ENCODE measurements at places on chromosomes 6 and 20.
A peak's percentile ranks its signal among the peaks of the same experiment; 100 is the strongest.

DNA sequence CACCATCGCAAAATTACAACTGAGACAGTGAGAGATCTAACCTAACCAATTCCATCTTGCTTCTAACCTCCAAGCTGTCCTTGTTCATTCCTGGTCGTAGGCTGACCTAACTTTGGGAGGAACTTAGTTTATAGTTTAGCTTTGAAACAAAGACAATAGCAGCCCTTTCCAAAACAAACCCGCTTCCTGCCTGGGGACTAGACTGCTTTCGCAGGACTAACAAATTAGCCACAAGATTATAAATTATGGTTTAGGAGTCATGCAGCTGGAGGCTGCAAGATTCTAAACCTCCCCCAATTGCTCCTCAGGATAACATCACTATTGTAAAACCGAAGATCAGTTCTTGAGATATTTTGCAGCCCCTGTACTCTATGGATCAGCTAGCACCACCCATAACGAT, 63.2 kb downstream of the TRIM27 start:
- DNase-seq, result no peak

GRCh38 chr6:157217198-157217893, 106.0 kb downstream of the TMEM242 start:
- DNase-seq, result no peak

DNA sequence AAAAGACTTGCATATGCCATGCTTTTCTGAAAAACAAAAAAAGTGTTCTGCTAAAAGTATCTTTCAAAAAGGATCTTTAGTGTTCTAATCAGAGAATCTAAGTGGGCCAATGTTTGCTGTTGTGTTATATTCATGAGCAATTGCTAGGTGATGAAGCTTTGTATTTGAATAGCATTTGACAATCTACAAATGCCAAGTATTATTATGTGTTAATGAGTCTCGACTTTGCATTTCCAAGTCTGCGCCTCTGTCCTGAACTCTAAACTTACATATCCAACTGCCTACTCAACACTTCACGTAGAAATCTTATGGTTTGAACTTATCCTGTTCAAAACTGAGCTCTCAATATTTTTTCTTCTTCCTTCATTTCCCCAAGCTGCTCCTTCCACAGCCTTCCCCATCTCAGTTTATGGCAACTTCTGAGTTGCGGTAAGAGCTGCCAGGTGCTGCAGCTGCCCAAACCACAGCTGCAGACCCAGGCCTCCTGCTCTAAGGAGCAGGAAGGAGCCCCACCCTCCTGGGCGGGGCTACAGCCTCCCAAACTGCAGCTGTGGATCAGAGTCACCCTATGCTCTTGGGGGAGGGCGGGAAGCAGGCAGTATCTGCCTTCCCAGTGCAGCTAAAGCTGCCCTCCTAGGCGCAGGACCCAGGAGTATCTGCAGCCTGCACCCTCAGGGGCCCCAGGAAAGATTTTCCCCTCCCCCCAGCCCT, 16.7 kb upstream of the MAK start:
- no peak for DNase-seq

DNA sequence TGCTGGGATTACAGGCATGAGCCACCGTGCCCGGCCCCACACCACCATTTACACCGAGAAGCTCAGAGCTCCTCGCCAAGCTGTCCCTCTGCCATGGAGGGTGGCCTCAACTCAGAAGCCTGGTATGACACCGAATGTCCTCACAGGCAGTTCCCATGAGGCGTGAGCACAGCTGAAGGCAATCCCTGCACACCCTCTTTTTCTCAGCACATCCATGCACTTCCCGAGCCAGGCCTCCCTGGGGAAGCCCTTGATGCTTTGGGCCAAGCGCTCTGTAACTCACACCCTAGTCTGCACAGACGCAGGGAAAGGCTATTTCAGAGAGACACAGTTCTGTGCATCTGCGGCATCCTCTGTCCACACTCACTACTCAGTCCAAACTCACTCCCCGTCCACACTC, 18.4 kb downstream of the THBS2 start:
- no peak for DNase-seq

DNA sequence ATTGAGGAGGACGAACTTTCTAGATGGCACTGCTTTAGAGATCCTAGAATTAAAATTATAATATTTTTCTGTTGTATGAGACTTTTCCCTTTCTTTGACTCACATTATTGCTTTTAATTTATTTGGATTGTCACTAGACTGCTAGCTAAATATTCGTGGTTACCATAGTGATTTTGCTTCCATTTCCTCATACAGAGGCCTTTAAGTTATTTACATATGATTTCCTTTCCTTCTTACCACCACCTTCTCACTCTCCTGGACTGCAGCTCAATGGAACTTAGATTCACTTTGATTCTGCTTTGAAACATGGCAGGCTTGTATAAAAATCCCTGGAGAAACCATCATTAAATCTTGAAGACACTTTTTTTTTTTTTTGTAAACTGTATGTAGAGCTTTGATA, 222.9 kb downstream of the LAMA2 start:
- DNase-seq, result peak; percentile 17

DNA sequence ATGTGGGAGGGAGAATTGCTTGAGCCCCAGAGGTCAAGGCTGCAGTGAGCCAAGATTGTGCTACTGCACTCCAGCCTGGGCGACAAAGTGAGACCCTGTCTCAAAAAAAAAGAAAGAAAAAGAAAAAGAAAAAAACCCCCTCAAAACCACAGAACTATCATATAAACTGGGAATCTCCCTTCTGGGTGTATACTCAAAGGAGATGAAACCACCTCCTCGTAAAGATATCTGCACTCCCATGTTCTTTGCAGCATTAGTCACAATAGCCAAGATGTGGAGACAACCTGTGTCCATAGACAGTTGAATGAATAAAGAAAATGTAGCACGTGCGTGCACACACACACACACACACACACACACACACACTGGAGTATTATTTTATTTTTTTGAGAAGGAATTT, 8.5 kb upstream of the AFG1L start:
- DNase-seq, result no peak

DNA sequence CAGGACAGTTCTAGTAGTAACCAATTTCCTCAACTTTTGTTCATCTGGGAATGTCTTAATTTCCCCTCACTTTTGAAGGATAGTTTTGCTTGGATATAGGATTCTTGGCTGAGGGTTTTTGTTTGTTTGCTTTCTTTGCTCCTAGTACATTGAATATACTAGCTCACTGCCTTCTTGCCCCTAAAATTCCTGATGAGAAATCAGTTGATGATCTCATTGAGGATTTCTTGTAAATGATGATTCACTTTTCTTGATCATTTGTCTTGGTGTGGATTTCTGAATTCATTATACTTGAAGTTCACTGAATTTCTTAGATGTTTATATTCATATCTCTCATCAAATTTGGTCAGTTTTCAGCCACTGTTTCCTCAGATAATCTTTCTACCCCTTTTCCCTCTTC, 49.1 kb upstream of the PRDM1 start:
- DNase-seq, result no peak

- DNase-seq, result no peak
Observed at GRCh38 chr6:47009583-47009982, 32.5 kb downstream of the ADGRF1 start.

GRCh38 chr6:69988458-69989126, 122.2 kb downstream of the COL19A1 start:
- no peak for DNase-seq

DNA sequence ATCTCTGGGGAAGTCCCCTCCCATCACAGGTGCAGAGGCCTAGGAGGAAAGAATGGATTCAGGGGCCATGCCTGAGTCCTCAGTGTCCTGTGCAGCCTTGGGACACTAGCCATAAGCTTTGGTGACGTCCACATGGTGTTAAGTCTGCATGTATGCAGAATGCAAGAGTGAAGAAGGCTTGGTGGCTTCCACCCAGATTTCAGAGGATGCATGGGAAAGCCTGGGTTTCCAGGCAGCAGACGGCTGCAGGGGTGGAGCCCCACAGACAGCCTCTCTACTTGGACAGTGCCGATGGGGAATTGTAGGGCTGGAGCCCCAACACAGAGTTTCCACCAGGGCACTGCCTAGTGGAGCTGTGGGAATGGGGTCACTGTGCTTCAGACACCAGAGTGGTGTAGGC, 117.1 kb upstream of the NRN1 start:
- DNase-seq, result no peak
